Adrenal gland (tissue), 19 donors: ENCODE measurements at places on chromosomes 7 and 10.

DNA sequence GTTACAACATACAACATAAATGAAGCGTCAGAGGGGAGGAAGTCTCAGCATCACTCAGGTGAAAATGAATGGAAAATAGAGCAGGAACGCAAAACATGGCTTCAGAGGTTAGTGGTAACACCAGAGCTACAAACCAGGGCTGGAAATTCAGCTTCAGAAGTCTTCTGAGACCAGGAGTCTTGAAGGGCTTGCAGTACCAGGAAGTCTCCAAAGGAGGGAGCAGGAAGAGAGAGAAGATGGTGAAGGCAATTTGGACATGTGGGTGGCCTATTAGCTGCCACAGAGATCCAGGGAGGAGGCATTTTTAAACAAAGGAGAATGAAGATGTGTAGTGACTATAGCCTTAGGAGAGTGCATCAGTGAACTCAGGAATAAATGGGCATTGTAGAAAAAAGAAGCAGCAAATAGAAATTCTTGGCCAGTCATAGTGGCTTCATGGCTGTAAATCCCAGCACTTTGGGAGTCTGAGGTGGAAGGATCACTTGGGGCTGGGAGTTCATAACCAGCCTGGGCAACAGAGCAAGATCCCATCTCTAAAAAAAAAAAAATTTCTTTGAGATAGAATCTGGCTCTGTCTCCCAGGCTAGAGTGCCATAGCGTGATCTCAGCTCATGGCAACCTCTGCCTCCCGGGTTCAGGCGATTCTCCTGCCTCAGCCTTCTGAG is 9.3 kb upstream of the TET1 start:
- peak; percentile 74 for DNase-seq

GRCh38 chr7:108561047-108561619 is 8.4 kb downstream of the THAP5 start:
- DNase-seq: no peak

DNA sequence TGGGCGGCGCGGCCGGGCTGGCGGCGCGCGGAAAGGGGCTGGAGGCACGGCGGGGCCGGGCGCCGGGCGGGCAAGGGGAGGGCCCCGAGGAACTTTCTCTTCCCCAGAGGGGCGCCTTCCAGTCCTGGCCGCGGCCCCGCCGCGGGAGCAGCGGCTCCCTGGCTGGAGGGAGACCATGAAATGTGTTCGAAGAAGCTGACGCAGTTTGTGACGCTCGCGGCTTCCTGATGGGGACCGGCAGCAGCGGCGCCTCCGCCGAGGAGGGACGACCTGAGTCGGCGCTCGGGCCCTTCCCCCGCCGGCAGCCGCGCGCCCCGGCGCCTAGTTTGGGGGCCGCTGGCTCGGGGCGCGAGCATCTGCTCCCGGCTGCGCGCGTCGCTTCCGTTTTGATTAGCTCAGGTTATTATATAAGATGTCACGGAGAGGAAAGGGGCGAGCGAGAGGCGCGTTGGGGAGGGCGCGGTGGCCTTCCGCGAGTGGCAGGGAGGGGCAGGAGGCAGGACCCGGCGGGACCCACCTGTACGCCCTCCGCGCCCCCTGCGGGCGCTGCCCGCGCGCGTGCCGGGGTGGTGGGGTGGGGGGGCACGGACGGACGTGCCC is 57.1 kb upstream of the PCGF5 start:
- peak; percentile 78 for DNase-seq

DNA sequence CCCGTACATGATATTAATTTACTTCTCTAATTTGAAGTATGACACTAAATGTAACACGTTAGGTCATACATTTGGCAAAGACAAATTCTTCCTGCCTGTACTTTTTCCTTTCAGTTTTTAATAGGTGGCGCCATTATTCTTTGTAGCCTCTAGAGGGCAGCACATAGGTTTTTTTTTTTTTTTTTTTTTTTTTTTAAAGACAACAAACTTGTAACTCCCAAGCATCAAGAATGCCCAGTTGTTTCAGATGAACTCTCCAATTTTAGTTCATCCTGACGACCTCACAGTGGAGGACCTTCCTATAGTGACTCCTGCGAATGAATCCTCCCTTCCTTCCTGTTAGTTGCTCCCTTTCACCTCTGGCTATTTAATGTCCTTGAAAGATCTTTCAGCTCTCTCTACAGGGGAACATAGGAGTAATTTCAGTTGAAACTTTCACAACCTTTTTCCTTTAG is 139.3 kb upstream of the HDAC9 start:
- DNase-seq: no peak

DNA sequence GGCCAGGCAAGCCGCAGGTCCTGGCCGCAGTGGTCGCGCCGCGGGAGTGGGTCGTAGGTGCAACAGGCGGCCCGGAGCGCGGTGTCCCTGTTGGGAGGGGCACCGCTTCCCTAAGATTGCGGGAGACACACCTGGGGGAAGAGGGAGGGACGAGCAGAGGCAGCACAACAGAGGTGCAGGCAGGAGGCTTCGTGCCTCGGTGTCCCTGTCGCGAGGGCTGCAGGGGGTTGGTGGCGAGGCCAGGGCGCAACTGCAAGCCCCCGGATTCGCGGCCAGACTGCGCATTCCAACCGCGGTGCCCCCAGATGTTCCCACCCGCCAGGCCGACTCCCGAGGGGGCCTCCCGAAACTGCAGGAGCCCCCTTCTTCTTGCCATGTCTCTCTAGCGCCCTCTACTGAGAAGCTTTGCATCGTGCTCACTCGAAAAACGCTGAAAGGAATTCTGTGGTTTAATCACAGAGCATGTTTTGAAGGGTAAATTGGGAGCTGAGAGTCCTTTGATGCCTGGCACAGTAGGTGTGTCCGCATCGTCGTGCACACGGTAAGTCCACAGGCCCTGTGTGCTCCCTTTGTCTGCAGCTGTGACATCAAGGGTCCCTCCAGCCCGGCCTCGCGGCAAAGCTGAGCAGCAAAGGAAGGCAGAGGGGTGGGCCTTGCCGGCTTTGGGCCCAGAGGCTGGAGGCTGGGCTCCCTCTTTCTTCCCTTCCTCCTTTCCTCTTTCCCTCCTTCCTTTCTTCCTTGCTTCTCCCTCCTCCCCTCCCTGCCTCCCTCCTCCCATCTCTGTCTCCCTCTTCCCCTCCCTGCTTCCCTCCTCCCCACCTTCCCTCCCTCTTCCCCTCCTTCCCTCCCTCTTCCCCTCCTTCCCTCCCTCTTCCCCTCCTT is 6.2 kb upstream of the MBL2 start:
- DNase-seq: no peak

GRCh38 chr10:87844837-87845623 is 18.3 kb downstream of the KLLN start:
- no peak for DNase-seq
